Kidney epithelial cell (primary cell): ENCODE measurements at places on chromosomes 11 and 22. TPM values are rescaled to one million over a fixed set of nuclear protein-coding genes. Genes with fewer than 3 reads are reported as not detected.

CNTN5 gene
- 0.29 TPM in 1 of 2 replicates, not detected in the other for total RNA-seq

KRTAP5-11 gene
- not detected in 2 replicates for total RNA-seq

TNNI2 gene
- not detected in 2 replicates for total RNA-seq

SYT12 gene
- 0.08 and 0.48 TPM in 2 replicates for total RNA-seq

OR52N4 gene
- total RNA-seq = not detected in 2 replicates

DNA sequence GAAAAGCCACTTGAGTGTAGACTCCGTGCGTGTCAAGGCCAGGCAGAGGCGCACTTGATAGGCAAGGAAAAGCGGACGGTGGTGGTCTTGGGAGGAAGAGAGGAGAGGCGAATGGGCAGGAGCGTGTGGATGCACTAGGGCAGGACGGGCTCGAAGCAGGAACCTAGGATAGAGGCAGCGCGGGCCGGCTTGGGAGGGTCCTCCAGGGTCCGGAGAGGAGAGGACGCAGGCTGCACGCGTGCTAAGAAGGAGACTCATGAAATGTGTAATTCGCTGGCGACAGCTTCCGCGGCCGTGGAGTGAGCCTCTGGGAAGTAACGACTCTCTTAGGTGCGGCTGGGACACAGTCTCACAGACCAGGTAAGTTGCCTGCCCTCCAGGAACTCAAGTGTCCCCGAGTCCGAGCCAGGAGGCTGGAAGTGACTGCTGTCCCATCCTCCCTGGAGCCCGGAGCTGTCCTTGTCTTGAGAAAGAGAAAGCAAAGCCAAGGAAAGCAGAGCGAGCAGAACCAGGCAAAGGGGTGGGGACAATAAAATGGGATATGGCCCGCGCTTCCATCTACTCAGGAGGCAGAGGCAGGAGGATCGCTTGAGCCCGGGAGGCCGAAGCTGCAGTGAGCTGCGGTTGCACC is 874 bp upstream of the IL17RA start:
- DNase-seq = no peak

- no peak for DNase-seq
Measured at GRCh38 chr22:31957970-31958594, 13.7 kb downstream of the YWHAH start.

GRCh38 chr11:44659641-44660040 is 67.1 kb upstream of the TSPAN18 start:
- DNase-seq = no peak

- DNase-seq = no peak
Measured at GRCh38 chr11:1202776-1203504, 19.9 kb upstream of the MUC5B start.

GRCh38 chr11:86666193-86666592 is 6.2 kb downstream of the ME3 start:
- DNase-seq = no peak

GRCh38 chr11:121452609-121453150 is at the start of gene SORL1-AS1:
SORL1-AS1 (minus strand) TSS chr11:121452967.
- no peak for DNase-seq

DNA sequence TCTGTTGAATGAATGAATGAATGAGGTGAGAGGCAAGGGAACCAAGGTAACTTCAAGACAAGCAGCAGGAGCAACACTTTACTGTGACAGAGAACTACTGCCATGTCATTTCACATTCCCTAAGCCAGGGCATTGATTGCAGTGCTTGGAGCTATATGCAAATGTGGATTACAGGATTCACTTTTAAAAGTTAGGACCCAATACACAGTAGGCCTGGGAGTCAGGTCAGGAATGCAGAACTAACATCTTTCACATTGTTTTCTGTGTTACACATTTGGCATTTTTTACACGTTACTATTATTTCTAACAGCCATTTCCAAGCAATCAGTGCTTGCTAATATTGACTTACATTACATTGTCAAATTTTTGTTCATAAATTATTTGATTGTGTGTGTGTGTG is 26.2 kb upstream of the ME3 start:
- no peak for DNase-seq
